ENCODE measurements at places on chromosomes 1 and 21.

DNA sequence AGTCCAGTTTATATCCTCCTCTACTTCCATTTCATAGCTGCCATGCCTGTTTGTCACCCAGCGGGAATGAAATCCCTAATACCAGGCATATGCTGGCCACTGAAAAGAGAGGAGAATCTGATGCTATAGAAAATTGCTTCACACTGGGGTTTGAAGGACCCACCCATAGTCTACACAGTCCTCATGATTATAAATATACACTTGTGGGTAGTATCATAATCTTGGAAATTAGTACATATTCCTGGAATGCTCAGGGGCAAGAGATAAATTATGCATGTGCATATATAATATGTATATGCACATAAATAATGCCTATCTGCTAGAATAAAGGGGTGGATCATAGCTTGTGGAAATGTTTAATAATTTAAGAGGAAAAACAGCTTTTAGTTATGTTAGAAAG, 105.8 kb downstream of the PRRX1 start:
- no peak for DNase-seq

GRCh38 chr1:194042736-194043135, 856.3 kb upstream of the B3GALT2 start:
- no peak for DNase-seq

DNA sequence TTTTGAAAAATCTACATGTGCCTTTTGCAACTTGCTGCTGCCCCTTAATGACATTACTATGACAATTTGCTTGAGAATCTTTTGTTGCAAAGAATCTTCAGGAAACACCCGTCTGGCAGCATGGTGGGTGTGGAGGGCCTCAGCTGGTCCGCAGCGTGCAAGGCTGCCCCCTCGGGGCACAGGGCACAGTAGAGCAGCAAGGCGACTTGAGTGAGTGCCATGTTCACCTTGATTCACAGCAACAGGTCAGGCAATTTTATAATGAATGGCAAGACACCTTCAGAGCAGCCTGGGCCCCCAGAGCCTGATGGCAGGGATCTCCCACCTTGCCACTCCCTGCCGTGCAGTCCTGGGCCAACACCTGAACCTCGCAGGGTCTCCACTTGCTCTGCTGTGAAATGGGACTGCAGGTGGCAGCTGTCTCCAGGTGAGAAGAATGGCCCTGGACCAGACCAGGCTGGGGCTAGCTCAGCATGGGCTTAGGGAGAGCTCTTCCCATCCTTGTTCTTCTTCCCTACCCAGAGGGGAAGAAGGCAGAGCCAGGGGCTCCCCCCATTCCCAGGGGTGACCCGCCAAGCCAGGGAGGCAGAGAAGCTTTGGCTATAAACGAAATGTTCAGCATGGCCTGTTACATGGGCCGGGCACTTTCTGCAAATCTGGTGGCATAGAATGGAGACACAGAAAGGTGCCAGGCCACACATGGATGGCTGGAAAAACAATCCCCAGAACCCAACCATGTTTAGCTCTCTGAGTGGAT, 34.5 kb upstream of the ACTRT2 start:
- DNase-seq, result no peak

GRCh38 chr21:20108976-20109540, 889.2 kb upstream of the NCAM2 start:
- no peak for DNase-seq

- no peak for DNase-seq
These were observed 20.8 kb upstream of the MPC2 start for GRCh38 chr1:167957710-167958109.

- no peak for DNase-seq
These were observed 12.1 kb downstream of the HHAT start for GRCh38 chr1:210340841-210341240.

DNA sequence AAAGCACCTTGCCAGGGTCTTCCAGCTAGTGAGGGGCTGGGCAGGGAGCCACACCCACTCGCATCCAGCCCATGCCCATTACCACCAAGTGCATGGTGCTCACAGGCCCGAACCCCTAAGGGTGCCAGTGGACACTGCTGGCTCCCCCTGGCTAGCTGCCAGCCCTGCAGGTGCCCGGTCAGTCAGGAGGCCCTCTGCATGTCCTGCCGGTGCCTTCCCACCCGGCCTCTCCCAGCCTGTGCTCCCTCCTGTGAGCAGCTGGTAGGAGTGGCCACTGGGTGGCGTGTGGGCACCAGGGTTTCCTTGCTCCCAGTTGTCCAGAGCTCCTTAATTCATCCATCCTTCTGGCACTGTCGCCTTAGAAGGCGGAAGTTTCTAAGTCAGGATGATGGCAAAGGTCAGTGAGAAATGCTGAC, 33.4 kb downstream of the QSOX1 start:
- peak; percentile 21 for DNase-seq

DNA sequence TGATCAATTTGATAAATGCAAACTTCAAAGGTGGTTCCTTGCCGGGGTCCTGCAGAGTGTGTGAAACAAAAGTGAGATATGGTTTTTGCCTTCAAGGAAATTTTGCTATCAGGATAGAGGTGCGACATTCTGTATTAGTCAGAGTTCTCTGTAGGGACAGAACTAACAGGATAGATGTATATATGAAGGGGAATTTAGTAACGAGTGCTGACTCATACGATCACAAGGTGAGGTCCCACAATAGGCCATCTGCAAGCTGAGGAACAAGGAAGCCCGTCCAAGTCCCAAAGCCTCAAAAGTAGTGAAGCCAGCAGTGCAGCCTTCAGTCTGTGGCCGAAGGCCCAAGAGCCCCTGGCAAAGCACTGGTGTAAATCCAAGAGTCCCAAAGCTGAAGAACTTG, 157.0 kb downstream of the RYR2 start:
- DNase-seq, result no peak

GRCh38 chr1:39321979-39322378, 117.5 kb downstream of the MACF1 start:
- DNase-seq, result no peak

DNA sequence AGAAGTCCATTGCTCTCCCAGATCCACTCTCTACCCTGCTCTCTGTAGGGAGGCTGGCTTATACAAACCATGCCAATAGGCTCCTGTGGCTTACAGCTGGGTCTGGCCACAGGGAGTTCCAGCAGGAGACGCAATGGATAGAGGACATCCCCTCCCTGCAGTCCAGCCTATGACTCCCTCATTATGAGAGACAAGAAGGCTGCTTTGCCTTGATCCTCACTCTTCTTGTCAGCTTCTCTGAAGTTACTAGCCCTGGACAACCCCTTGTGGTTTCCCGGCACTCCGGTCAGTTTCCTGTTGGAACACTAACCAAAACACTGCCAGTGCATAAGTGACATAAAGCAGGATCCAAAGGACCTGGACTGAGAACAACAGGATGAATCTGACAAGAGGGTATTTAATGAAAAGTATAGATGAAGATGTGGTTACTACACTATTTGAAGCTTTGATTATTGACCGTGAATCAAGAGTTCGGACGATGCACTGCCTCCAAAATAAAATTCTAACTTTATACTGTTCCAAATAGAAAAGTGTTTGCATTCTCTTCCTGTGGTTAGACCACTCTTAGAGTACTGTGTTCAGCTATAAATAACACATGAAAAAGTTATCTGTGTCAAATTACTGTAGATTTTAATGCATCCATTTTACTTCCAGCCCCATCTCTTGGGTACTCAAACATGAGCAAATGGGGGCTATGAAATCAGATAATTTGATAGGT, 32.7 kb upstream of the ZNF326 start:
- no peak for DNase-seq

DNA sequence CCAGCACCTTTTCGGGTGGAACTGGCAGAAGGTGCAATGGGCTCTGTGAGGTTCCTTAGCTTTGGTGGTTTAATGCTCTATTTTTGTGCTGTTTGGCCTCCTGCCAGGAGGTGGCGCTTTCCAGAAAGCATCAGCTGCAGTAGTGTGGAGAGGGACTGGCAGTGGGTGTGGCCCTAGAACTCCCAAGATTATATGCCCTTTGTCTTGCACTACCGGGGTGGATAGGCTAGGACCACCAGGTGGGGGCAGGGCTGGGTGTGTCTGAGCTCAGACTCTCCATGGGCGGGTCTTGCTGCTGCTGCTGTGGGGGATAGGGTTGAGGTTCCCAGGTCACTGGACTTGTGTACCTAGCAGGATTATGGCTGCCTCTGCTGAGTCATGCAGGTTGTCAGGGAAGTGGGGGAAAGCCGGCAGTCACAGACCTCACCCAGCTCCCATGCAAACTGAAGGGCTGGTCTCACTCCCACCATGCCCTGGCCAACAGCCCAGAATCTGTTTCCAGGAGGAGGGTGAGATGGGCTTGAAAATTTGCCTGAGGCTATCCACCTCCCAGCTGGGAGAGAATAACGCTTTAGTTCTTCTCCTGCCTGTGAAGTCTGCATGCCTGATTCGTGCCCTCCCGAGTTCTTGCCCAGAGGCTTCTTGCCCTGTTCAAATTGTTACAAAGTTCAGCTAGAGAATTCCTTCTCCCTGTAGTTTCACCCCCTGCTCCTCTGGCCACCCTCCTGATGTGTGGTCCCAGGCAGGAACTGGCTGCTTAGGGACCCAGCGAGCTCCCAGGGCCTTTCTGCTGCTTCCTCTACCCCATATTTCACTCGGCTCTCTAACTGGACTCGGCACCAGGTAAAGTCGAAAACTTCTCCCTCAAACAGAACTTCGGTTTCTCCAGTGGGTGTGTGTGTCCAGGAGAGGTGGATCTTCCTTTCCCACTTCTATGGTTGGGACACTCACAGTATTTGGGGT, 76.5 kb upstream of the BTG3 start:
- peak; percentile 21 for DNase-seq

- no peak for DNase-seq
These were observed 115.4 kb upstream of the HOOK1 start for GRCh38 chr1:59699227-59699847.

GRCh38 chr1:243730487-243731150, 119.4 kb downstream of the AKT3 start:
- DNase-seq, result no peak

- DNase-seq, result no peak
These were observed 77.9 kb downstream of the POFUT2 start for GRCh38 chr21:45209685-45210284.

GRCh38 chr1:55309053-55309452, 93.9 kb upstream of the USP24 start:
- DNase-seq, result peak; percentile 32

GRCh38 chr1:65146908-65147423, 1.0 kb upstream of the AK4 start:
- no peak for DNase-seq

DNA sequence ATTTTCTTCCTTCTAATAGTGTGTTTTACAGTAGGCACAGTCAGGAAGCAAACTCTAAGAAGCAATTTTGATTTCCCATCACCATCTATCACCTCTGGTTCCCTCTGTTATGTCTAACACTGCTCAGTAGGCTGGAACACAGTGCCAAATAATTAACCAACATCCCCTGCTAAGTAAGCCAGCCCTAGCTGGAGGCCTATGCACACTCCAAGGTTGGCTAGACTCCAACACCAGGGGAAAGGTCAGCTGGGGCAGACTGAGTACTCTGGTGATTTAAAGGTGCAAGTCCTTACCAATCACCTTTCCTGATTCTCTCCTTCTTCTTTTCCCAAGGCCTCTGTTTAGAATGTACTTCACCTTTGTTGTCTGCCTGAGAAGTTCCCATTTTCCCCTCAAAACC, 46.5 kb upstream of the BEND5 start:
- no peak for DNase-seq

All from smooth muscle cell of the brain vasculature (primary cell).